NCI-H1092 treated with DMSO at 0.1 percent for 48 hours (cell line): ENCODE measurements at places on chromosomes 13 and 19.
A peak's percentile ranks its signal among the peaks of the same experiment; 100 is the strongest.

GRCh38 chr19:46009530-46010510, 13.0 kb downstream of the PGLYRP1 start:
- peak; percentile 28 for DNase-seq

- DNase-seq: no peak
Observed at GRCh38 chr13:50548586-50548985, 294.9 kb downstream of the DLEU7 start.

DNA sequence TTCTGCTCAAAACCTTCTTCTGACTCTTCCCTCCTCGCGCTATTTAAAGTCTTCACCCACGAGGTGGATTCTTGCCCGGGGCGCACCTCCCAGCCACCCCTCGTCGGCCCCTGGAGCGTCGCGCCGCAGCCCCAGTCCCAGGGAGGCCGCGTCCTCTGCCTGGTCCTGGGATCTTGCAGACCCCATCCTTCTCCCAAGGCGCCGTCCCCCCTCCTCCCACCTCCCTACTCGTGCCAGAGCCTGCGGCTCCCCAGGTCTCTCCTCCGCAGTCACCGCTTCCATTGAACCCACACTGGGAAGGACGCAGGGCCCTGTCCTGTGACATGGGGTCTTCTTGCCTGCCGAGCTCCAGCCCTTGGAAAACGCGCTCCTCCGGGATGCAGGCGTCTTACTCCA, 486 bp downstream of the ZNF808 start:
- DNase-seq: no peak

- DNase-seq: peak; percentile 66
Observed at GRCh38 chr19:11535792-11536595, 2.7 kb upstream of the CNN1 start.

DNA sequence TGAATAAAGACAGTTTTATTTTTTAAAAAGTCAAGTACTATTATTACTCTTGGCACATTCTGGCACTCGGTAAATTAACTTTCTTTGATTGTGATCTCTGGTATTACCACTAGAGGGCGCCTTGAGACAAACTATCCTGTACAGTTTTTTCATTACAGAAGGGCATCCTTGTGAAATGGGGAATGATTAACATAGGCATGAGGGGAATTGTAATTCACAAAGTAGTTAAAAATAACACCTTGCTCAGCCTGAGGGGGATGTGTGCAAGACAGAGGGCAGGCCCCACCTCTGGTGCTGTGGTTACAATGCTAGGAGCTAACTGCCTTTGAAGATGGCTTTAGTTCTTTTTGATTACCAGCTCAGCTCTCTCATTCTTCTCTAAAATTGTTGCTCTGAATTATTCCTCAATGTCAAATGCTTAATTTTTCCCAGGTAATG, 24.2 kb upstream of the C1QTNF9B start:
- peak; percentile 61 for DNase-seq

DNA sequence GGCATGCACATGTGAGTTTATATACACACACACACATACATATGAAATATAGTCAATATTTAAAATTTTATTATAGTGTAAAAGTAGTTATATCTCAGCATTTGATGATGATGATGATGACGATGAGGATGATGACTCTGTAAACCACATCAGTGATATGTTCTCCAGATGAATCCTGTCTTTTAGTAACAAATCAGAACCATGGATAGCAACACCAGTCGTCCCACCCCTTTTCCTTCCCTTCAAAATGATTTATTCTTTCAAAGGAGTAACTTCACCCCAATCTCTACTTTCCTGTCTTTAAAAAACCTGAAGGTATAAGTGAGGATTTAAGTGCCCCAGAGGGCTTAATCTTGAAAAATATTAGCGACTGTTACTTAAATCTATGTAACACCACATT, 74.1 kb downstream of the DCLK1 start:
- DNase-seq: no peak

DNA sequence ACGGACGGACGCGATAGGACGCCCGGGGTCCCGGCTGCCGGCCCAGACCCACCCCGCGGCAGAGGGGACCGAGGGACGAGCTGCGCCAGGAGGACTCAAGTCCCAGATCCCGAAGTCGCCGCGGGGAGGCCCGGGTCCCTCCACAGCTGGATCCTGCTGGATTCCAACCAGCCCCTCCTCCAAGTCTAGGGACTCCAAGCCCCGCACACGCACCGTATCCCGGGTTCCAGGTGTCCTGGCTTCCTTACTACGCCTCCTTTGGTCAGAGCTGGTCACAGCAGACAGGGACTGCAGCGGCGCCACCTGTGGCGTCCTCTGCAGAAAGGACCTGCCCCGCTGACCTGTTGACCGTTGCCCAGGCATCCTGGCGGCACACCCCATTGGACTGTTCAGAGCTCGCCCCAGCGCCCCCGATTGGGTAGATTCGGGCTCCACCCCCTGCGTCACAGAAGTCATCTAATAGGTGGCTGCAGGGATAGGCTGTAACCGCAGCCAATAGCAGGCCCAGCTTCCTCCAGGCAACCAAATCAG, 29.0 kb upstream of the ZNF709 start:
- DNase-seq: no peak

DNA sequence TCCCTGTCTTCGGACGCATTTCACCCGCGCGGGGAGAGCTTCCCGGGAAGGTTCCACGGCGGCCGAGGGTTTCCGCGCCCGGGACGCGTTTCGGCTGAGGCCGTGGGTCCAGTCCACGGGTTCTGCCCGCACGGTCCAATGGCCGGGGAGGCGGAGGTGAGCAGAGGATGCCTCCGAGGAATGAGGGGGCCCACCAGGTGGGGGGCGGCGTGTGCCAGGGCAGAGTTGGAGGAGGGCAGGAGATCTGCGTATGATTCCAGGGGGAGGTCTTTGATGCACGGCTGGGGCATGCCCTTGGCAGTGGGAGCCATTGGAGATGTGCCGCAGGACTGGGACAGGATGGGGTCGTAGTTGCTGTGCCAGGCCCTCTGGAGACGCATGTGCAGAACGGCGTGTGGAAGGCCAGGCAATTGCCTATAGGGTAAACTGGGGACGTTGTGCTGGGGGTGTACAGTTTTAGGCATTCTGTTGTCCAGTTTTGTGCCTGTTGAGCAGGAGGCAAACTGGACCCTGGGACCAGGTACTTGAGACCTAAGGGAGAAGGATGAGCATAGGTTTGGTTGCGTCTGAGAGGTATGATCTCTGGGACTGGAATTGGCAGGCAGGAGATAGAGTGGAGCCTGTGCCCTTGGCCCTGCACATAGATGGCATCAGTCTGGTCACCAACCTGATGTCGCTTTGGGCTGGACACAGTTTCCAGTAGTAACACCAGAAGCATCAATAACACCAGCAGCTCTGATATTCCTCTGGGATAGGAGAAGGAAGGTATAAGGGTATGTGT, 751 bp downstream of the ZNF584 start:
- DNase-seq: peak; percentile 23

DNA sequence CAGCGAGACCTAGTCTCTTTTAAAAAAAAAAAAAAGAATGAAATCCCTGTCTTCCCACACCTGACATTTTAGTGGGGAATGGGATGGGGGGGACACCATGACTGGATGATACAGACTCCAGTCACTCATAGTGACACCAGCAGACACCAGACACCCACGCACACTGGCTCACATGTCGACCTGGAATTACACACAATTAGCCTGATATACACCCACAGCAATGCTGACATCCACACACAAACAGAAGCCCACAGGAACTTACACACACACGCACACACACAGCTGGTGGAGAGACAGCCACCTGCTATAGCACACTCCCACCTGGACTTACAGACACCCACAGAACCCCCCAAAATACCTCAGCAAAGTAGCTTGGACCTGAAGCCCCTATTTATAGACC, 8.3 kb upstream of the NANOS3 start:
- no peak for DNase-seq

DNA sequence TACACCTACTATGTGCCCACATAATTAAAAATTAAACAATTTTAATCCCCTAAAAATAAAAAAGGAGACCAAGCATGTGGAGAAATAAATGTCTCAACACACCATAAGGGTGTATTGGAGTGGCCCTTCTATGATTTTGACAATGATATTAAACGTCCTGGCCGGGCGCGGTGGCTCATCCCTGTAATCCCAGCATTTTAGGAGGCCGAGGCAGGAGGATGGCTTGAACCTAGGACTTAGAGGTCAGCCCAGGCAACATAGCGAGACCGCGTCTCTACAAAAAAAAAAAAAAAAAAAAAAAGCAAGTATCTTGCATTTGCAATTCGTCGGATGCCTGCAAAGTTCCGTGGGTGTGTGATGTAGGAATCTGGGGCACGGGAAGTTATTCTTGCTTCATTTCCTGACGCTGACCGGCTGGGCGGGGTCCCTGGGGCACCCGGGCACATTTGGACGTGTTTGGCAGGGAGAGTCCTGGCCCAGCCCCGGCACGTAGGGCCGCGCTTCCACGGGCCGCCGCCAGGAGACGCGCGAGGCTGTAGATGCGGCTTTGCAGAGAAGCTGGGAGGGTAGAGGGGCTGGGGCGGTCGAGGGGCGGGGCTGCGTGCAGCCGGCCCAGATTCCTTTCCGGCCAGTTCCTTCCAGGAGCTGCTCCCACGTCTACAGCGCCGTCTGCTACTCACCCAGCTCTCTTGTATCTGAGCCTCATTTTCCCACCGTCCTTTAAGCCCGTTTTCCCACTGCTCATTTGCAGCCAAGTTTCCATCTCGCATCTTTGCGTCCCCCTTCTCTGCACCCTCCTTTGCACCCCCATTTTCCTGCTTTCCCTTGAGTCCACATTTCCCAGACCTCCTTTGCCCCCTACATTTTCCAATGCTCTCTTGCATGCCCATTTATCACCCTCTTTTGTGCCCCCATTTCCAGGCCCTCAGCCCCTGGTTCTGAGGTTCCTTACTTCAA, 2.2 kb upstream of the TSPAN16 start:
- DNase-seq: peak; percentile 73

GRCh38 chr19:46821512-46822409, 28.9 kb downstream of the AP2S1 start:
- DNase-seq: no peak

DNA sequence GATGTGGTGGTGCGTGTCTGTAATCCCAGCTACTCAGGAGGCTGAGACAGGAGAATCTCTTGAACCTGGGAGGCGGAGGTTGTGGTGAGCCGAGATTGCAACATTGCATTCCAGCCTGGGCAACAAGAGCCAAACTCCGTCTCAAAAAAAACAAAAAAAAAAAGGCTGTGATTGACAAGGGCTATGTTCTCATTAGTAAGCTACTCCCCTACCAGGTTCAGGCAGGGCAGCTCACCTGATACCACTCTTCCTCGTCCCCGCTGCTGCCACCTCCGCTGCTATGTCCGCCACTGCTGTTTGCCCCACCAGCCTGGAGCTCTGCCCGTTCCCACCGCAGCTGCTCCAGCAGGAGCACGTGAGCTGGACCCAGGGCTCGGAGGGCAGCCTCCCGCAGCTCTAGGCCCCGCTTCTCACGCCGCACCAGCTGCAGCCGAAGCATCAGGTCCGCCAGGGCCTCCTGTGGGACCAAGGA, 9.4 kb downstream of the USHBP1 start:
- DNase-seq: peak; percentile 38

DNA sequence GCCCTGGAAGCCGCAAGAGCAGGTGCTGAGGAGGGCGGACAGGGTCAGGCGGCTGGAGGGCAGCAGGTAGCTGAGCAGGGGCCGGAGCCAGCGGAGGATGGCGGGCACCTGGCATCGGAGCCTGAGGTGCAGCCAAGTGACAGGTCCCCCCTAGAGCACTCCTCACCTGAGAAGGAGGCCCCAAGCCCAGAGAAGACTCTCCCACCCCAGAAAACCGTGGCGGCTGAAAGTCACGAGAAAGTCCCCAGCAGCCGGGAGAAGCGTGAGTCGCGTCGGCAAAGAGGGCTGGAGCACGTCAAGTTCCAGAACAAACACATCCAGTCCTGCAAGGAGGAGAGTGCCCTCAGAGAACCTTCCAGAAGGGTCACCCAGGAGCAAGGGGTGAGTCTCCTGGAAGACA, 20.5 kb upstream of the USE1 start:
- DNase-seq: no peak

DNA sequence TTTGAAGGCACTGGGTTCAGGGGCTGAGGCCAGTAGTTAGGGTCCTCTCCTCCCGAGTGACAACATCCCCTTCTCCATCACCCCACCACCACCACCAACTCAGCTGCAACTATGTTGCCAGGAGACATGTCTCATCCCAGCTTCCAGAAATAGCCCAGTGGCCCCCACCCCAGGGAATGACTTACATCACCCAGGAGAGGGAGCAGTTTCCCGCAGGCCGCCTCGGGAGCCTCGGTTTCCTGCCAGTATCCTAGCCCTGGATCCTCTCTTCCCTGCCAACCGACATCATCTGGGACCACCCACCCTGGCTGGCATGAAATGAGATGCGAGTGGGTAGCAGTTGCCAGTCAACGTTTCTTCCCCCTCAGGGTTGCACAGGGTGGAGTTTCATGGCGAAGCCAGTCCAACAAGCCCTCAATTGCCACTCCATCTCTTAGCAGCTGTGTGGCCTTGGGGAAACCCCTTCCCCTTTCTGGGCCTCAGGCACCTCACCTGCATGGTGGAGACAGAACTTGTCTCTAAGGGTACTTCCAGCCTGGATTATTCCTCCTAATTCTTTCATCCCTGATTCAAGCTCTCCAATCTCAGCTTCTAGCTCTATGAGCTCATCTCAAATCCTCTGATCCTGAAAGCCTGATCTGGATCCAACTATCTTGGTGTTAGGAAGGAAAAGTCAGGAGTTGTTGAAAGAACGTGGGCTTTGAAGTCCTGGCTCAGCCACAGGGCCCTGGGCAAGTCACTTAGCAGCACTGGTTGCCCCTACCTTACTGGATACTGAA, 3.9 kb upstream of the GSK3A start:
- peak; percentile 34 for DNase-seq

- DNase-seq: no peak
Observed at GRCh38 chr13:23811366-23812062, 77.7 kb downstream of the MIPEP start.

DNA sequence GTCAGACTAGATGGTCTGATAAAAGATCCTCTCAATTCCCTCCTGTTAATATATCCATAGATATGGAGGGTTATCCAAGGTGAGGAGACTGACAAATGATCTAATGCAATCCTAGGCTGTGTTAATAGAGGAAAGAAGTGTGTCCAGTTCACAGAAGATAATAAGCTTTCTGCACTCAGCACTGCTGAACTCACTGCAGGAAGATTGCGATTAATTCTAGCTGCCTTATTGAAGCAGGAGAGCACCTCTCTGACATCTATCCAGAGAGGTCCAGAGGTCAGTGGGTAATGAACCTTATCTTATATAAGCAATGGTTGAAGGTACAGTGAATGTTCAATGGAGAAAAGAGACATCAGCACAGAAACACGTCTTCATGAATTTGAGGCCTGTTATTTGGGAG, 75.9 kb upstream of the SLC10A2 start:
- DNase-seq: no peak

DNA sequence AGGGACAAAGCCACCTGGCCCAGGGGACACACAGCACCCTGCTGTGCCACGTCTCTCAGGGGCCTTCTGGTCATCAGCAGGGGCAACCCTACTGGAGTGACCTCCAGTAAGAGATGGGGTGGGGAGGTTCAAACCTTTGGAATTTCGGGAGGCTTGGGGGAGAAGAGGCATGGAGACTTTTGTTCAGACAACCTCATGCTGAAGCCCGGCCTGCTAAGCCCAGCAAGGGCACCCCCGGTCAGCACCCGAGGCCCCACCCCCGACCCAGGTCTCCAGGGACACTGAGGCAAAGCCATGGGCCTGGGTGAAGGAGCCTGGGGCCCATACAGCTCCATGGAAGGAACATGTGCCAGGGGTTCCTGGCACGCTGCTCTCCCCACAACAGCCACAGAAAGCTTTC, 23.3 kb downstream of the ZNF787 start:
- DNase-seq: no peak

GRCh38 chr13:42477596-42478190, 96.3 kb upstream of the TNFSF11 start:
- DNase-seq: peak; percentile 12
